ENCODE measurements at places on chromosomes 2 and 18. TPM values are rescaled to one million over a fixed set of nuclear protein-coding genes. Genes with fewer than 3 reads are reported as not detected.
A peak's percentile ranks its signal among the peaks of the same experiment; 100 is the strongest.

- DNase-seq = no peak
Observed at GRCh38 chr18:74198453-74198852, 50.1 kb downstream of the TIMM21 start.

DNA sequence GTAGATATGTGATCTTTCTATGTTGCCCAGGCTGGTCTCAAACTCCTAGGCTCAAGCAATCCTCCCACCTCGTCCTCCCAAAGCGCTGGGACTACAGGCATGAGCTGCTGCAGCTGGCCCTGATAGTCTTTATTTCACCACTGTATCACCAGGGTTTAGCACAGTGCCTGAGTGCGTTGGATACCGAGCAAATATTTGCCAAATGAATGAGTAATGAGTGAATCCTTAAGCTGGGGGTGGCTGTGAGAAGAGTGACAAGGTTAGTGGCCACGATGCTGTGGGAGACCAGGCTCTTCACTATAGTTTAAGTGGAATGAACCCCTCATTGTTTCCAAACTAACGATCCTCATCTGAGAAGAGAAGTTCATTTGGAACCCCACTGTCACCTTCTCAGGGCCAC is 60.8 kb upstream of the FAM136A start:
- no peak for DNase-seq

GRCh38 chr18:11052800-11053199 is 96.6 kb downstream of the PIEZO2 start:
- peak; percentile 17 for DNase-seq

DNA sequence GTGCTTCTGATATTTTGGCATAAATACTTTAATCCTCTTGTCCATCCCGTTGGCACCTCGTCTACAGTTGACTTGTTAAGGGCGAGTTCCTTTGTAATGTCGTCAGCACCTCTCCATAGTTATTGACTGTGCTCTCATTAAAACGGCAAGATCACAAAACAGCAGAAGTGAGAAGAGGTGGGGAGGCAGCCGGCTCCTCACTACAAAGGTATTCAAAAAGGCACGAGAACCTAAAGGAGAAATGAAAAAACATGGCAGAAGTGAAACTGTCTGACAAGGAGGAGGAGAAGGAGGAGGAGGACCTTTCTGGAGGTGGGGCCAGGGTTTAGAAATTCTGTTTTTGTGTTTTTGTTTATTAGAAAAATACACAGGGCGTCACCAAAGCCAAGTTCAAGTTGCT is 235.6 kb downstream of the BCL11A start:
- DNase-seq = no peak

DNA sequence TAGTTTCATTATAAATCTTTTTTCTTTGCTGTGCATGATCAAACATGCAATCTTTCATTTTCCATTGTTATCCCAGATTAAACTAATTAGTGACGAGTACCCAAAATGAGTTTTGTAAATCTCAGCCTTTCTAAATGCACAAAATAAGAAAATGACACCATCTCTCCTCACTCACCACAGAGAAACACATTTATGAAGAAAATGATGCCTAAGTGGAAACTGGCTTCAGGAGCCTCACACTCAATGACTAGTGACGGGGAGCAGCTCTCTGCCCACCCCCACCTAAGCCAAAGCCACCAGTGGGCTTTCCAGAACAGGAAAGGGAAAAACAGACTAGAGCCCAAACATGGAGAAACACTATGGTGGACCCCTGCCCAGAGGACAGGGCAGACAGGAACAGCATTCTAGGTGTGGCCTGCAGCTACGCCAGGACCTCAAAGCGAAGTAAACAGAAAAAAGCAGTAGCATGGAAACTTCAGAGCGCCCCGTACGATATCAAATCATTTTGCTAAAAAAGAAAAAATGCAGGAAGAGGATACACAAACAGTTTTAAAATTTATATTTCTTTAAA is 113.5 kb downstream of the RBMS1 start:
- no peak for DNase-seq

DNA sequence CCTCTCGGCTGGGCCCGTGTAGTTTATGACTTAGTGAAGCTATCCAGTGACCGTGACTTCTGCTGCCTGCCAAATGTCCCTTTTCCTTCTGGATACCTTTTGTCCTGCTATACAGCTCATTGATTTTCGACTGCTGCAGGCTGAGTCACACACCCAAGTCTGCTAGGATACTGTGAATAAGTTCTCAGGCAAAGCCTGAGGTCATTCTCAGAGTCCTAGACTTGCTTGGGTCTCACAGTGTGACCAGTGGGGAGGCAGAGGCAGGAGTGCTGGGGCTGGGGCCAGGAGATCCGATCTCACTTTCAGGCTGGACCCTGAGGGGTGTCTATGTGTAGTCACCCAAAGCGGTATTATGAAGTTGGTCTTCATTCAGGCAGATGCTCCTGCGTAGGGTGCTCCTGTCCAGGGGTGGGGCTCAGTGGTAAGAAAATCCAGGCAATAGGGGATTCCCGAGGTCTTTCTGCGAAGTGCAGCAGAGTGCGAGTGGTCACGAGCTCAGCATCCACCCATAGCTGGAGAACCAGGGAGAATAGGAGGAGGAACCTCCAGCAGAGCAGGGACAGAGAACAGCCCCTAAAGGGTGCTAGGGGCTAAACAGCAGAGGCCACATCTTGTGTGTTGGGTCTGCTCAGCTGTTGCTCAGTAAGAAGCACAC is 268.6 kb upstream of the NCKAP5 start:
- DNase-seq = no peak

DNA sequence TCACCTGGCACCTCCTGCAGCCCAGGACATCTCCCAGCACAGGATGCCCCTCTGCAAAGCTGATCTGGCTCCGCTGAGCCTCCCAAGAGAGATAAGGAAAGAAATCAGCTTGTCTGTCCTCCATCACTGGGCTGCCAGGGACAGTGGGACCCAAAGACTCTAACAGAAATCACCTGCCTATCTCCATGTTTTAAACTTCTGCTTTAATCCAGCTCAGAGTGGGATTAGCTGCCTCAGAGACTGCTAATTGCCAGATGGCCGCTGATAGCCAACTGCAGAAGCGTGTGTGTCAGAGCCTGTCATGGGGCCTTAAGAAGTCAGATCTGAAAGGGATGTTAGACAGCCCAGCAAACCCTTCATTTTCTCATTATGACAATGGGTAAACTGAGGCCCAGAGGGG is 389.4 kb upstream of the KLHL29 start:
- DNase-seq = no peak

GRCh38 chr18:50143294-50143693 is 51.7 kb downstream of the MYO5B start:
- no peak for DNase-seq

DNA sequence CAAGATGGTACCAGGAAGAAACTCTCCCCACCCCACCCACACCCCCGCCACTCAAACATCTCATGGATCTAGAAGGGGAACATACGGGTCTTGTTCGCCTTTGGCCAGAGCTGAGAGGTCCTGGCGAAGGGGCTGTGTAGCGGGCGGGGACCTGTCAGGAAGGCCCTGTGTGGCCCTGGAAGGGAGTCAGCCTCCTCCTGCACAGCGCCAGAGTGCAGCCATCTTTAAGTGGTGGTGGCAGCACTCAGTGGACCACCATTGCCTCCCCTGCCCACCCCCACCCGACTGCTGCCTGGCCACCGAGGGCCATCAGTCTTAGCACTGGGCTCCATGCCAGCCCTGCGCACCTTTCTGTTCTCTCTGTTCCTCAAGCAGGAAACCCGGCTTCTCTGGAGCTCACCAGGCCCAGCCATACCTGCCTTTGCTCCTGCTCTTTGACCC is 11.6 kb upstream of the FAHD2A start:
- DNase-seq = no peak

- no peak for DNase-seq
Observed at GRCh38 chr18:23710946-23711345, 21.7 kb downstream of the LAMA3 start.

DNA sequence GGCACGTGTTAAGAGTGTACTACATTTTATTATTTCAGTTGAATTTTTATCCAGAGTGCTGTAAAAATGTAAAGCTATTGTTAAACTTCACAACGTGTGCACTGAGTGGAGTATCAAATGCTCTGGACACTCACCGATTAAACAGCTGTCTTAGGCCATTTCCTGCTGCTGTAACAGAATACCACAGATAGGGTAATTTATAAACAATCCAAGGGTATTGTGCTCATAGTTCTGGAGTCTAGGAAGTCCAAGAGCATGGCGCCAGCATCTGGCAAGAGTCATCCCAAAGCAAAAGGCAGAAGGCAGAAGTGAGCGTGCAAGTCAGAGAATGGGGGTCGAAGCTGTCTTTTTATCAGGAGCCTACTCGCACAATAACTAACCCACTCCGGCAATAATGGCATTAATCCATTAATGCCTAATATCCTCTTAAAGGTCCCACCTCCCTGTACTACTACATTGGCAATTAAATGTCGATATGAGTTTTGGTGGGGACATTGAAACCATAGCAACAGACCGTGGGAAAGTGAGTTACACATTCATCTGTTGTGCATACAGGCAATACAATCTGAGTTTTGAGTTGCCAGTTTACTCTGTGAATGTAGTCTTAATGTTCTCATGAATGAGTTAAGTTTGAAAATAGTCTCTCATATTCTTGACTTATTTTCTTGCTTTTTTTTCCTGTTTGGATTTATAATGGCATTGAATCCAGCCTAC is 64.8 kb downstream of the ARMC9 start:
- DNase-seq = peak; percentile 87

DNA sequence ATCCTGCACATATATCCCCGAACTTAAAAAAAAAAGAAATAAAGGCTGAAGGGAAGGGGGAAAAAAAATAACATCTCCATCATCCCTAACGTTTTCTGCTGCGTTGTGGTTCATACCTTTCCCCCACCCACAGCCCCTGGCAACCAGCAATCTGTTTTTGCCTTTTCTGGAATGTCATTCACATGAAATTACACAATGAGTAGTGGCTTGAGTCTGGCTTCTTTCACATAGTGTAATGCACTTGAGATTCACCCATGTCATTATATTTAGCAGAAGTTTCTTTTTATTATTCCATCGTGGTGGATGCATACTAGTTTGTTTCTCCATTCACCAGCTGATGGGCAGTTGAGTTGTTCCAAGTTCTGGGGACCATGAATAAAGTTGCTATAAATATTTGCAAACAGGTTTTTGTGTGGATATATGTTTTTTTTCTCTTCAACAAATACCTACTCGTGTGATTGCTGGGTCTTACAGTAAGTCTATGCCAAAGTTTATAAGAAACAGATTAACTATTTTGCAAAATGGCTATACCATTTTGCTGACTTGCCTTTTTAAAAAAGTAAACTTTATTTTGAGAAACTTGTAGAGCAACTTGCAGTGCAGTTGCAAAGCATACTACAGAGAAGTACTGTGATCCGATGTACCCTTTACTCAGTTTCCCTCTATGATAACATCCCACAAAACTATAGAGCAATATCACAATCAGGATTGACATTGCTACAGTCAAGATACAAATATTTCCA is 322.5 kb downstream of the LPIN1 start:
- no peak for DNase-seq

DNA sequence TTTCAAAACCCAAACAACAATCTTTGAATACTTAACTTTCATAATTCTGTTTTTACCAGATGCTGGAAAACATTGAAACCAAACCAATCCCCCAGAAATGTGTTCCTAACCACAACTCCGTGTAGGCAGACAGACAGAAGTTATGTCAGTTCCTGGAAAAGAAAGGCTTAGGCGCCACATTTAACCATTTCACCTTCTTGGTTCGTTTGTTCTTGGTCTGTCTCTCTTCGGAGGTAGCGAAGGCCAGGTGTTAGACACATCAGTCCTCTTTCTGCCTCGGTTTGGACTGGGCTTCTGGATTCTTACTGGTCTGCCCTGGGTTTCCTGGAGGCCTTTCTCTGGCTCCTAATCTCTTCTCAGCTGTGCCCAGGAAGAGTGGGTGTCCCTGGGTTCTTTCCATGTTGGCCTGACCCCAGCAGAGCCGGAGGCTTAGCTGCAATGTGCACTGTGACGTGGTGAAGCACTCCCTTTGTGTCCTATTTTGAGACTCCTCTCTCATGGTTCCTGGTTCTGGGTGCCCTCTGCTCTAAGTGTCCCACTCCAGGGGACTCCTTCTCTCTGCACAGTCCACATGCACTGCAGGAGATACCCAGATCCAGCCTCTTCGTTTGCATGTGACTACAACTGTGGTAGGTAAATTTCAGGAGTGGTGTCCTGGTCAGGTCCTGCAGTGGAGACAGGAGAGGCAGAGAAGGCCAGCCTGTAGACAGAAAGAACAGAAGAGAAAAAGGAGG is 23.1 kb upstream of the RAB31 start:
- DNase-seq = peak; percentile 70

DNA sequence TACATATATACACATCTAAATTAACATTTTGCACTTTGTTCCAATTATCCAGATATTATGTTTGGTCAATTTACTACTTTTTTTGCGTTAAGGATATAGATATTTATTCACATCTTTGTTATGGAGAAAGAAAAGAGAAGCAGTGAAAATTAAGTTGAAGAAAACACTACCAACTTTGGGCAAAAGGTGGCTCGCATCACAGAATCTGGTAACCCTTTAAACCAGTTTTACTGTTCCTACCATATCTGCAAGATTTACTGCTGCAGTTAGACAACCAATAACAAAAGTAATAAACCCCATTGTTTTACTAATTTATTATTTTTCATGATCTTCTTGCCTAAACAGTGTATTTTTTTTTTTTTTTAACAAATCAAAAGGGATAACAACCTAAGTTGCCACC is 53.6 kb downstream of the SMAD2 start:
- DNase-seq = no peak

GRCh38 chr18:49238433-49239042 is 221.9 kb downstream of the DYM start:
- peak; percentile 44 for DNase-seq

DNA sequence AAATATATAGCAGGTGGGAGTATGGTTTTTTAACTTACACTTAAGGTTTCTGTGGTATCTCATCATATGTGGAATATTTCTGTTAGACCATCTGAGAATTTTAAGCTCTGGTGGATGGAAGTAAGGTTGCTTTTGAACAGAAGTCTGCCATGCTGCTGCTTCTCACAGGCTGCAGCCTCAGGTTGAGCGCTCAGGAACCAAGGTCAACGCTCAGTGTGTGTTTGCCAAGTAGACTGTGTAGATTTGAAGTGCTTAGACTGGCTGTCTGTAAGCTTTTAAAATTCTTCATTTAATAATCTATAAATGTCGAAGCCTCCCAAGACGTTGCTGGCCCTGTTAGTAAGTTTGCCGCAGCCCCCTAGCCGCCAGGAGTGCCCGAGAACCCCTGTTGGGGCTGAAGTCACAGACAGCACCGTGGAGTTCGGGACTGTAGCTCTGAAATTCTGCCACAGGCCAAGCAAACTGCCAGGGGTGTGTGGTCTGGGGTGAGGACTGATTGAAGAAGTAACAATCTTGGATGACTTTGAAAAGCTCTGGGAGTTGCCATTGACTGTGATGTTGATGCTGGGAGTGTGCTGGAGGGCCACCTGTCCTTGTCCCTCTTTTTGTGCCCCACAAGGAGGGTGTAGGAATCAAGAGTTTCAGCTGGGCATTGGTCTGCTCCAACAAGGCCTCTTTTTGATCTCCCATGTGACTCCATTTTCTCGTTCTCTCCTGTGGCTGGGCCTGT is 26.9 kb downstream of the INPP4A start:
- no peak for DNase-seq

- DNase-seq = no peak
Observed at GRCh38 chr2:238790833-238791230, 57.1 kb upstream of the TWIST2 start.

The ATOH8 gene
- total RNA-seq = 129 TPM

The UGT1A9 gene
- not detected for total RNA-seq

The FBXO15 gene
- 0.51 TPM for total RNA-seq

The TCF23 gene
- total RNA-seq = not detected

All from LHCN-M2 (cell line).